GM12891 (cell line): ENCODE measurements at places on chromosomes 3 and 15.

GRCh38 chr3:45123581-45124269, 22.5 kb downstream of the CDCP1 start:
- no peak for DNase-seq

GRCh38 chr3:78972617-78973301, 795.0 kb downstream of the ROBO1 start:
- DNase-seq: no peak

- DNase-seq: no peak
Observed at GRCh38 chr3:56173601-56174000, 294.7 kb downstream of the ERC2 start.

- no peak for DNase-seq
Observed at GRCh38 chr3:117692416-117692995, 982.9 kb downstream of the TUSC7 start.

DNA sequence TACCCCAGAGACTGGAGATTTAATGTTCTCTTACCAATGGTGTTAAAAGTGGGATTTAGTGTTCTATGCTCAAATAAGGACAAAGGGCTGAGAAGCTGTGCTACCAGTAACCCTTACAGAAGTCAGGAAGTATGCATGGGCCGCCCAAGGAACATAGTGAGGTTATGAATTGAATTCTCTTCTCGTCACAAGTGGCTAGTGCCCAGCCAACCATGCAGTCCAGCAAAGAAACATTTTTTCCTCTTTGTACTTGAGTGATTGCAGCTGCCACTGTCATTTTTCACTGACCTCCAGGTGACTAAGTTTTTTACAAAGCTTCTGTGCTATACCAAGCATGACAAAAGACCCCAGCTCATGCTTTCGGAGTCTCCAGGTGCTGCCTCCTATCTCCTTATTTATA, 110.6 kb upstream of the DCBLD2 start:
- DNase-seq: peak; percentile 7

- no peak for DNase-seq
Observed at GRCh38 chr3:76920511-76920910, 119.4 kb upstream of the ROBO2 start.

GRCh38 chr3:51967384-51968169, at the start of gene PCBP4:
TSS of gene PCBP4 (minus strand) at chr3:51967454. CDS start at chr3:51961240, 6,214 bp downstream.
- DNase-seq: peak; percentile 62

DNA sequence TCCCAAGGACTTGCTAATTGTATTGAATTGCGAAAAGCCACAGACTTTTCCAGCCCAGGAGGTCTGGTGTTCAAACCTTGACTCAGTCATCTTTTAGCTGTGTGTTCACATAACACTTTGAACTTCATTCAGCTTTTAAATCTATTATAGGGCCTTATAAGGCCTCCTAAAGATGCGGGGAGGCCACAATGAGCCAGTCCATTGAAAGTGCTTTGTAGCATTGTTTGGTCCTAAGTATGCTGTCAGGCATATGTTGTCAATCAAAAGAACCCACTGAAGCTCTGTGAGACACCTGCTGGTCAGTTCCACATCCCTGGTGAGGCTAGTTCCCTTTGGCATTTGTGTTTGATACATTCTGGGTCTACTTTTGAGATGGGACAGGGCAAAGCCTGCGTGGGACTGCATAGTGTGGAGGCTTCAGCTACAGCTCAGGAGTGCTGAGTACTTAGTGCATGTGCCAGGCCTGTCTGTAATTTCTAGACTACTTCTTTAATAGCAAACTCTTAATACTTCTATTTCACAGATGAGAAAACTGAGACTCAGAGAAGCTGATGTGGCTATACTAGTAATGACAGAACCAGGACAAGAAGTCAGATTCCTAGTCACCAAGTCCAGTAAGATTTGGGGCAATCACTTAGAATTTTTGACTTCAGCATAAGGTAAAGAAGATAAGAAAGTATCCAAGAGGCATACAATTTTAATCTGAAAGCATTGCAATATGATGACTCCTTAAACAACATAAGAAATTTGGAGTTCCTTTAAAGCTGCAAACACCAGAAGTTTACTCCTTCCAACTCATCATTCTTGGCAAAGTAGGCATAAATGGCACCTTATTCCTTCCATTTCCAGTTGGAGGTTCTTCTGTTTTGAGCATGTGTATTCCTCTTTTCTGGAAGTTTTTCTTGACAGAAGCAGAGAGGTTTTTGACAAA, 213.0 kb downstream of the PDCD6IP start:
- no peak for DNase-seq

DNA sequence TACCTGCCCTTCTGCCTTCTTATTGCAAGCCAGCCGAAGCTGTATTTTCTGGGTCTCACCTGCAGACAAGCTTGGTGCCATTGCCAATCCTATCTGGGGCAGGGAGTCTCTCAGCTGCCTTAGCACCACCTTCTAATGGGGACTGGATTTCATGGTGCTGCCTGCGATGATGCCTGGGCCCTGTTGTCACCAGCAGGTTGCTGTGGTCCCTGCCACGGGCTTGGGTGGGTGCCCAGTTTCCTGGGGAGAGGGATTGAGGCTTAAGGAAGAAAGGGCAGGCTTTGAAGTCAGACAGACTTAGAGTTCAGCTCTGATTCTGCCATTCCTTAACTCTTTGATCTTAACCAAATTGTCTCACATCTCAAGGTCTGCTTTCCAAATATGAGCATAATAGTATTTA, 87.4 kb upstream of the CD96 start:
- DNase-seq: no peak

DNA sequence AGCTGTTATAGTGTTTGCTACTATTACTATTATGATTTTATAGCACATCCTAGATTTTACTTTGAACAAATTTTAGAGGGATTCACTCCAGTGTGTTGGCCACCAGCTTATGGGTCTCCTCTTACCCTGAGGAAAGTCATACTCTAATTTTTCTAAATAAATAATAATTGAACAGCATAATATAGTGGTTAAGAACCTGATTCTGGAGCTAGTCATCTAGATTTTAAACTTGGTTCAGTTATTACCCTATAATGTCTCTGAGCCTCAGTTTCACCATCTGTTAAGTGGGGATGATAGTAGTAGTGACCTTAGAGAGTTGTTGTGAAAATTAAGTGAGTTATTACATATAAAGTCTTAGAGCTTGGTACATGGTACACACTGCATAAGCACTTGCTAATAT, 30.7 kb upstream of the TOPAZ1 start:
- DNase-seq: no peak

DNA sequence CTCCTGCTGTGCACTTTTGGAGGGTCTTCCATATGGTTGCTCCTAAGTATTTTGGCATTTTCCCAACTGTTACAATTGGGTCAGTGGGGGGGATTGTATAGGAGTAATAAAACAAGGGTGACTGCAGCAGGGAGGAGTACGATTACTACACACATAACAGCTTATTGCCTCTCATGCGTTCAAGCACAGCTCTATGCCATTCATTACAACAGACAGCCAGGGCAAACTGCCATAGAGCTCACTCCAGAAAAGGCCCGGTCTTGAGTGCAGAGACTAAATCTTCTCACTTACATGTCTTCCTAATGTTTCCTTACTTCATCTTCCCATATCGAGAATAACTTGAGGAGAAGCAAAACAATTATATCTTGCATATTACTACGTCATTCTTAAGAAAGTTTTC, 1.4 kb upstream of the CHMP2B start:
- no peak for DNase-seq

GRCh38 chr3:45128950-45129349, 17.2 kb downstream of the CDCP1 start:
- DNase-seq: no peak

DNA sequence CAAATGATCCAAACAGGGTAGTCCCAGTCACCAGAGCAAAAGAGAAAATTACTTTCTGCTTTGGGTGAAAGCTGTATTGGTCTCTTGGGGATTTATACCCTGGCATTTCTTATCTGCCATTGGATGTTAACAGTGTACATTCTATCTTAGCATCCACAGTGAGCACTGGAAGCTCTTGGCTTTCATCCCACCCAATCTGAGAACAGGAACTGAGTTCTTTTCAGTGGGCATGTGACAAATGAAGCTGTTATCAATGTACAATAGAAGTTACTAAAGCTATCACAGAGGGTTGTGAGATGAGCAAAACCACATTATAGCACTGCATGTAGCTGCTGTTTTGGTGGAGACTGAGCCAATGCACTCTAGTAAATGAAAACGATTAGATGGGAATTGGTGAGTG, 300.7 kb downstream of the TUSC7 start:
- DNase-seq: no peak

DNA sequence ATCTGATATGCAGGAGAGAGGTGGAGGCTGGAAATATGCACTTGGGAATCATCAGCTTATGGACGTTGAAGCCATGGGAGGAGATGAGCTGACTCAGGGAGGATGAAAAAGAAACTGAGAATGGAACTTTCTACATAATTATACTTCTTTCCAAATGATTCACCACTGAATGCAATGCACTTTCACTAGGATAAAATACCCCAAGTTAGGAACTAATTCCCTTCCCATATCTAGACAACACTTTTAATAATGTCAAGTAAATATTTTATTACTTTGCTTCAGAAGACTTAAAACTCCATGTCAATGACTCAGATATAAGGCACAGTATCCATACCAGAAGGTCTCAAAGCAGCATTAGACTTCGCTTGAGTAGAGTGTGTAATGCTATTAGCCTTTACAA, 24.2 kb downstream of the NPTN start:
- no peak for DNase-seq

- DNase-seq: no peak
Observed at GRCh38 chr15:32959077-32959476, 235.4 kb downstream of the FMN1 start.

GRCh38 chr3:12467746-12468145, 16.5 kb upstream of the TSEN2 start:
- DNase-seq: no peak

- no peak for DNase-seq
Observed at GRCh38 chr3:12746419-12746818, 12.6 kb downstream of the TMEM40 start.

DNA sequence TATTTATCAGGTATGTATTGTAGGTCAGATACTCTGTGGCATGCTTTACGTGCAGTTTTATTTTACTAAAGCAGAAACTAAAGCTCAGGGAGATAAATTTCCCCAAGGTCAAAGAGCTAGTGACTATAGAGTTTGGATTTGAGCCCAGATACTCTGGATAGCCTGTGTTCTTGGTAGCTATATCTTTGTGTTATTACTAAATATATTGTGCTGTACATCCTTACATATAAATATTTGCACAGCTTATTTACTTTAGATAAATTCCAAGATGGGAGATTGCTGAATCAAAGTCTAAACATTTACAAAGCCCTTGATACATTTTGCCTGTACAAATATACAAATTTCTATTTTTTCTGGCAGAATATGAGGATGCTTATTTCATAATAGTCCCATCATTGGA, 660.9 kb upstream of the NAALADL2 start:
- DNase-seq: no peak

DNA sequence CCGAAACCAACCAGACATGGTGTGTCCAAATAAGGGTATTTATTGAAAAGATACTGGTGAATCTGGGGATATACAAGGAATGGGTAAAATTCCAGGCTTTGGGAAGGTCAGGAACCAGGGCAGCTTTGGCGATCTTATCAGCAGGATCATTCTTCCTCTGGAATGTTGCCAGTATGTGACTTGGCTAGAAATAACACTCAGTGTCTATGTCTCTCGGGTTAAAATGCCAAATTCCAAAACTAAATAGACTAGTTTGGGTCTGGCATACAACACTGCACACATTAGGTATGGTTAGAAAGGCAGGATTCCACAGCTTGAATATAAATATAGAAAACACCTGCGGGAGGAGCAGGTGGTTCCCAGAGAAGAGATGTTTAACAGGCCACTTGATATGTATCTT, 220.2 kb upstream of the CD96 start:
- no peak for DNase-seq

DNA sequence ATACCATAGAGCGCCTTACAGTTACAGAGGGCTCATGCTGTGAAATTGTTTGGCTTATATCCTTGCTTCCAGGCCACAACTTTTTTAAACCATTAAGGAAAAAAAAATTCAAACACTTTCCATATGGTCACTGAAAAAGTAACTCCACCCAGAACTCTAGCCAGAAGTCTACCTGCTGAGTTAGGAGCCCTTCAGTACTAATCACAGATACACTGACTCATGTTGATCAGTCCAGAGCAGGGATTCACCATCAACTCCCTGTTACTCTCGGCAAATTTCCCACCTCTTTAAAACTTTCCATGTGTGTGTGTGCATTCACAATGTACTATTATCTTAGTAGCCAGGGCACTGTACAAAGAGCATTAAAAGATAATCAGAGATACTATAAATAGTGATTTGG, 372.8 kb downstream of the MAGI1 start:
- DNase-seq: no peak

DNA sequence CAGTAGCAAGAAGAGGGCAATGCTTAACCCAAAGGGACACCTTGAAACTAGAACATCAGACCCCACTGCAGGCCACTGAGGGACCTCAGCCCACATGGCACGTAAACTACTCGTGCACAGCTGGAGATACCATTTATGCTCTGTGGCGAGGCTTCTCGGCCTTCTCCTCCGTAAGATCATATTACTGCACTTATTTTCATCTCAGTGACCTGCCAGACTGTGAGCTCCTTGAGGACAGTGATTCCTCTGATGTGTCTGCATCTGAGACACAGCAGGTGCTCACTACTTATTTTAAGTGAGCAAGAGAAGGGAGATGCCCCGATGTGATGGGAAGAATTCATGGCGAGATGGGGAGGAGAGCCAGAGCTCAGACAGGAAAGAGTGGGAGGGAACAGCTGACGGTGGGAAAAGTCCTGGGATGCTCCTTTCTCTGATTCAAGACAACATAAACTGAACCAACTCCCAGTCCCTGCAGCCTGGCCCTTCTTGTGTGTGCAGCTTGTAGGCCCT, 137.6 kb downstream of the RPLP1 start:
- no peak for DNase-seq

DNA sequence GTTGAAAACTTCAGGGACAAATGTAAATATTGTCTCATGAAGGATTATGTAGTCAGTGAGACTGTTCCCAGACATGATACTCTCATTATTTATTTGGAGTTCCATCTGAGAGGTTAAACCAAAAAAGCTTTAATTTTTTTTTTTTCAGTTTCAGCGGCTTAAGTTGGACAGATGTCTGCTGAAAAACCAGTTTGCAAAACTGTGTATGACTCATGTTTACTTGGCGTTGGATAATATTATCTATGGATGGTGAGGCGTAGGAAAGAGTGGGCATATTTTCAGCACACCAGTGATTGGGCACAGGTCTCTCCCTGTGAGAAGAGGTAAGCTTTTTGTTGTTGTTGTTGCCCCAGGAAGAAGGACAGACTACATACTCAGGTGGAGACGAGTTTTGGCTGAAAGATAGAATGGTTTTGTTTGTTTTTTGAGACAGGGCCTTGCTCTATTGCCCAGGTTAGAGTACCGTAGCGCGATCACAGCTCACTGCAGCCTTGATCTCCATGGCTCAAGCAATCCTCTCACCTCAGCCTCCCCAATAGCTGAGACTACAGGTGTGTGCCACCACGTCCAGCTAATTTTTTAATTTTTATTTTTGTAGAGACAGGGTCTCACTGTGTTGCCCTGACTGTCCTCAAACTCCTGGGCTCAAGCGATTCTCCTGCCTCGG, 16.4 kb upstream of the ANXA2 start:
- no peak for DNase-seq

- no peak for DNase-seq
Observed at GRCh38 chr3:18410205-18410604, 14.9 kb downstream of the SATB1 start.

GRCh38 chr3:66083096-66083678, 44.5 kb upstream of the MAGI1 start:
- no peak for DNase-seq
